HS-27A (cell line): ENCODE measurements at places on chromosomes 4 and X.
A peak's percentile ranks its signal among the peaks of the same experiment; 100 is the strongest.

- DNase-seq, result peak; percentile 68
These were observed 5.0 kb downstream of the LNX1 start for GRCh38 chr4:53586121-53586816.

DNA sequence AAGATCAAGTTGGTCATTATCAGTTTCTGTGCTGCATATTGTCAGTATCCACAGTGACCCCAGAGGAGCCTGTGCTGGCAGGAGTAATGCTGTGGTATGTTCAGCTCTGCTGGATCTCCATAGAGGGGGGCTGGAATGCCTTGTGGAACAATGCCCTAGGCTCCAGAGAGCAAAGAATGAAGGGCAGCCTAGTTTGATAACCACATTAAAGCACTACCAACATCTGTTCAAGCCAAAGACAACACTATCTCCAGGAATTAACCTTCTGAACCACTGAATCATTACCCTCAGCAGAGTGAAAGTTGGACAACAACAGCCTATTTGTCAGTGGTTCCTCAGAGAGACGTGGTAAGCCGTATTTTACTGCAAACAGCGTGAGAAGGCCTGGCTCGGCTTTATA is 192.3 kb upstream of the CXorf66 start:
- DNase-seq, result no peak

- no peak for DNase-seq
These were observed 149.0 kb downstream of the FAM13A start for GRCh38 chr4:88908003-88908402.

DNA sequence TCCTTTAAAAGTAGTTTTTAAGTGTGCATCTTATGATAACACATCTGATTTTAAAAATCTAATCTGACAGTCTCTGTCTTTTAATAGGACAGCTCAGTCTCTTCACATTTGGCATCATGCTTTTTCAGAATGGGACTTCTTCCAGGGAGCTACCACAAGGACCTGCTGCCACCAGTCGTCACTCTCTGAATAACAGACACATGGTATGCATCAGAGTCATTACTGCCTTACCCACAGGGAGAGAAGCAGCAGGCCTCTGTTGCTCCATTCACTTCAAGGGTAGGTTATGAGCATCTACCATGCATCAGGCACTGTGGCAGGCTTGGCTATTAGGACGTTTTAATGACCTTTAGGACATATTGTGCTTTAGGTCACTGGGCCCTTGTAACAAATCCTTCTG is 50.0 kb upstream of the AFAP1 start:
- DNase-seq, result no peak

DNA sequence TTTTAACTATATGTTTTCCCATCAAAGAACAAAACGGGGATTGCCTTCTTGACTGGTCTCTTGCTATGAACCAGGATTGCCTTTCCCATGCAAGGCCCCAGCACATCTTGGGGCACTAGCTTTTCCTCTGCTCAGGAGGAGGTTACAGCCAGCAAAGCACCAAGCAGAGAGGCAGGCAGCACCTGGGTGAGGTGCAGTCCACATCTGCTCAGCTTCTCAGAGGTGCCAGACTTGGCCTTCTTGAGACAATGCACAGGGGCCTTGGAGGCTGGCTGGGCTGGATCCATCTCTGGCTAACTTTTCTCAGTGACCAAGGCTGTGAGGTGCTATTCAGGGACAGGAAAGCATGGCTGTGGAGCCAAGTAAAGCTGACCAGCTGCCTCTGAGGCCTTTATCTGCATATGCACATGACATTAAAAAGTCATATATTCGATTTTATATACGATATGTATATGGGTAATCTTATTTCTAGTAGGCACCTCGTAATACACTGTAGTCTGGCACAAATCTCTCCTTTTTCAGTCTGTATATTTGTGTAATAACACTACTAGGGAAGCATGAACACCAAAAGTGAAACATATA is 86.9 kb downstream of the CC2D2A start:
- no peak for DNase-seq

DNA sequence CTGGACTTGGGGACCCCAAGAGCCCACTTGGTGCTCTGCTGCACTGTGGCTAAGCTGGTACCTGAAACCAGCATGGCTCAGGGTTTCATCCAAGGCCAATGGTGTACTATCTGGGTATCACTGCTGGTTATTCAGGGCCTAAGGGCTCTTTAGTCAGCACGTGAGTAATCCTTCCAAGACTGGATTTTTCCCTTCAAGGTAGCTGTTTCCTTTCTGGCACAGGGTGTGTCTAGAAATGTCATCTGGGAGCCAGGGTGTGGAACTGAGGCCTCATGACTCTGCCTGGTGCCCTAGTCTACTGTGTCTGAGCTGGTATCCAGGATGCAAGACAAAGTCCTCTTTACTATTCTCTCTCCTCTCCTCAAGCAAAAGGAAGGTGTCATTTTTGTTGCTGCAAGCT is 99.0 kb upstream of the QRFPR start:
- no peak for DNase-seq

GRCh38 chr4:15605537-15605936 is 49.6 kb downstream of the FBXL5 start:
- DNase-seq, result no peak
